Fibroblast of the conjunctiva (primary cell): ENCODE measurements at places on chromosomes 7 and 10.

DNA sequence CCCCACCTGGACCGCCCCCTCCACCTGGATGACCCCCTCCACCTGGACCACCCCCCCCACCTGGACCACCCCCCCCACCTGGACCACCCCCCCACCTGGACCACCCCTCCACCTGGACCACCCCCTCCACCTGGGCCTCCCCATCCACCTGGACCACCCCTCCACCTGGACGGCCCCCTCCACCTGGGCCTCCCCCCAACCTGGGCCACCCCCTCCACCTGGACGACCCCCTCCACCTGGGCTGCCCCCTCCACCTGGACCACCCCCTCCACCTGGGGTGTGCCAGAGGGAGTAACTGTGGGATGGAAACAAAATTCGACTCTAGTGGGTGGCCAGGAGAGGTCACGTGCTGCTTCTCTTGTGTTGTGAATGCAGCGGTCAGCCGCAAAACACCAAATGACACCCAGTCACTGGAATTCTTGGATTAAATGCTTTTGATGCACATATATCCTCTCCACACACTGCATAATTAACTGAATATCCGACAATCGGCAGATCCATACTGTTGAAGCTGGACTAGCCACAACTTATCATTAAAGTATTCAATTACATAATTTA, 316.7 kb downstream of the PTPRN2 start:
- no peak for DNase-seq

- DNase-seq: no peak
Observed at GRCh38 chr10:86472061-86472460, 49.5 kb downstream of the WAPL start.

GRCh38 chr7:18420748-18421147, 74.8 kb upstream of the HDAC9 start:
- peak; percentile 18 for DNase-seq

DNA sequence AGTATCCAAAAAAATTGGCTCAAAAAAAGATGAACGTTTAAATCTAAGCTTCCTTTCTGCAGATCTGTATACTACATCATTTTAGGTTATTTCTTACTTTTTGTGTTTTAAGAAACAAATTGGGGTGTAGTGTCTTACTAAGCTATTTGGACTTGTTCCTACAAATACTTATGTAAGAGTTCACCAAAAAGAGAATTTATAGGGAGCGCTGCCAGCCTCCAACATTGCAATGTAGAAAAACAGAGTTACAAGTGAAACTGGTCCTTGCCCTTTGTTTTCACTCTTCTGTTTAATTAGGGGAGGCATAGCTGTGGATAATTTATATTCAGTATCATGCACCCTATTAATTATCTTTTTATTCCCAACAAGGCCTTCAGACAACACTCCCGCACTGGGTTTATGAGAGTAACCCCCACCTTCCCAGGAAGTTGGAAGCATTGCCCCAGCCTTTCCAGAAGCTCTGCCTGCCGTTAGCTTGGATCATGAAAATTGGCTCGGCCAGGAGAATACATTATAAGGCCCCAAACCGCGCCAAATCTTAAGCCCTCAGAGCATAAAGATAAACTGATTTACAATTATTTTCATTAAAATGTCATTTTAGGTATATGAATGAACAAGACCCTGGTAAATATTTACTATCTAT, 261.8 kb upstream of the KLF6 start:
- no peak for DNase-seq

DNA sequence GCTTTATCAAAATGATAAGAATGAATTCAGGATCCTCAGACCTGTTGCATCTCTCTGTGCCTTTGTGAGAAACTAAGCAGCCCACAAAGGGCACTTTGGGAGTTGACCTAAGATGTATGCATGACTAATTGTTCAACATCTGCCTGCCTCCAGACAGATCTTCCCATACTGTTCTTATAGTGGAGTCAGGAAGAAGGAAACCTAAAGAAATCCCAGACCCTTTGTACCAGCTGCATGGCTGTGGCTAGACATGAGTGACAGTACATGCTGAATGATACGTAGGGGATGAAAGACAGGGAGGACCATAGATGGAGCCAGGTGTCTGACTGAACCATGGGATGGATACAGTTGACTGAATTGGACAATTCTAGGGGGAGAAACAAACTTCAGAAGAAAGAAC, 148.7 kb upstream of the PCGF5 start:
- DNase-seq: no peak
